ENCODE measurements at places on chromosomes 1 and 21.

DNA sequence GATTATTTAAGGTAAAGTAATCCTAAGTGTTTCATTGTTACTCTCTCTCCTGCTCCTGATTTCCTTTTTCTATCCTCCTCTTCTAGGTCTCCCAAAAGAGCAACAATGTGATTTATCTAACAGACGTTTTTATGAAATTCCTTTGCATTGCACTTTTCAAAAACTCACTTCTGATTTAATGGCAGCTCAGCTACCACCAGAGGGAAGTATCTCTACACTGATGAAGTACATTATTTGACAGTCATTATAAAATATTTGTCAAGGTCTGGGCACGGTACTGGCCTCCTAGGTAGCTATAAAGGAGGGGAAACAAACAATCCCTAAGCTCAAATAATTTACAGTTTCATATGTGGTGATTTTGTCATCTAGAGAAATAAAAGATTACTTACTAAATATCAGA, 15.6 kb downstream of the TMPRSS15 start:
- no peak for DNase-seq

DNA sequence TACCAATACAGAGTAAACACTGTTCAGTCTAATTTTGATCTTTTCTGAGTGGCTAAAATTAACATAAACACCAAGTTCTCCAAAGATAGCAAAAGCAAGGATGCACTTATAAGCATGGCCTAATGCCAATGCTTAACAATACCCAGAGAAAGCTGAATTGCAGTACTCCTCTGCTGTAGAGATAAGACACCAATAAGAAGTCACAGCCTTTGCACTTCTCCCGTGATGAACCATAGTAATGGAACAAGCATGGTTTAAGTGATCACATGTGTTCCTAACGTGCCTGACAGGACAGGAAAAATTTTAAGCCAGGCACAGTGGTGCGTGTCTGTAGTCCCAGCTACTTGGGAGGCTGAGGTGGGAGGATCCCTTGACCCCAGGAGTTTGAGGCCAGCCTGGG, 5.6 kb downstream of the PRDX1 start:
- no peak for DNase-seq

- no peak for DNase-seq
Observed at GRCh38 chr21:33302796-33303195, 22.0 kb upstream of the IFNAR1 start.

GRCh38 chr1:176174108-176174507, 33.0 kb downstream of the COP1 start:
- peak; percentile 16 for DNase-seq

DNA sequence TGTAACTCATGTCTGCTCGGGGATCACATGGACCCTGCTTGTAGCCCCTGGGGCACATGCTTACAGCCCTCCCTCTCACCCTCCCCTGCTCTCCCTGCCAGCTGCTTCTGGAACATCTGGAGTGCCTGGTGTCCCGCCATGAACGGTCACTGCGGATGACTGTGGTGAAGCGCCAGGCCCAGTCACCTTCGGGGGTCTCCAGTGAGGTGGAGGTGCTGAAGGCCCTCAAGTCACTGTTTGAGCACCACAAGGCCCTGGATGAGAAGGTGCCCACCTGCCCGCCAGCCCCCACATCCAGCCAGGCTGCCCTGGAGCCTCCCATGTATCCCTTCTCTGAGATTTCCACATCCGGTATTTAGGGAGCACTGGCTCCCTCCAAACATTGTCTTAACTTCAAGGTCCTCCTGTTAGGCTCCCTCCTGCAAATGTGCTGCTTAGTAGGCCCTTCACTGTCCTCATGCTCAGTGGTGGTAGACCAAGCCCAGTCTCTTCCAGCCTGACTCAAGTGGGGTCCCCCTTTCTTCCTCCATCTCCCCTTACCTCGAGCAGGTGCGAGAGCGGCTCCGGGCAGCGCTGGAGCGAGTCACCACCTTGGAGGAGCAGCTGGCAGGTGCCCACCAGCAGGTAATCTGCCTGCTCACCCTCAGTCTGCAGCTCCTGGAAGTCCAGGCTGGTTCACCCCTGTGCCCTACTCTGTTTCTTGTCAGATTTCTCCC, 17.7 kb downstream of the PPFIA4 start:
- no peak for DNase-seq

GRCh38 chr1:248839168-248839555, 1.1 kb downstream of the ZNF672 start:
- DNase-seq = no peak

DNA sequence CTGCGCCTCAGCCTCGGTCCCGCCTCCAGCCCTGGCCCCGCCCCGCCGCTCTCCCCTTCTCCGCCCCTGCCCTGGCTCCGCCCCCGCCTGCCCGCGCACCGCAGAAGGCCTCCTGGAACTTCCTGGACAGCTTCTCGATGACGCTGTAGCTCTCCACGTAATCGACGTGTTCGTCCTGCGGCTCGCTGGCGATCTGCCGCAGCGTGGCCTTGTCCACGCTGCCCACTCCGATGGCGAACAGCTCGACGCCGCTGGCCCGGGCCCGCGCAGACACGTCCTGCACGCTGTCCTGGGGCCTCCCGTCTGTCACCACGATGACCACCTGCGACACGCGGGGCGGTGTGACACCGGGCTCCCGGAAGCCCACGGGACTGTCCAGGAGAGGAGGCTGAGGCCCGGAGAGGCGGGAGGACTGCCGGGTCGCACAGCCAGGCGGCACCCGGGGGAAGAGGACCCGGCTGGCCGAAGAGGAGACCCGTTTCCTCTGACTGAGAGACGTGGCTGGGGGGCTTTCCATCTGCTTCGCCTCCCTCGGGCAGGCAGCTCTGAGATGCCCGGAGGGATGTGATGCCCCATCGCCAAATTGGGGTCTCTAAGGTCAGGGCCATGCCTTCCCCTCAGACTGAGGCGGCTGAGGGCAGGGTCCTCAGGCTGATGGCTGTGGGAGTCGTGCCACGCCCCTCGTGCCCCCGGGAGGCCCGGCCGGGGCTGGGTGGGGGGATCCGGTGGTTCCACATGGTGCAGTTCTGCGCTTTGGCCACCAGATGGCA, 4.6 kb downstream of the MATN1 start:
- peak; percentile 73 for DNase-seq

DNA sequence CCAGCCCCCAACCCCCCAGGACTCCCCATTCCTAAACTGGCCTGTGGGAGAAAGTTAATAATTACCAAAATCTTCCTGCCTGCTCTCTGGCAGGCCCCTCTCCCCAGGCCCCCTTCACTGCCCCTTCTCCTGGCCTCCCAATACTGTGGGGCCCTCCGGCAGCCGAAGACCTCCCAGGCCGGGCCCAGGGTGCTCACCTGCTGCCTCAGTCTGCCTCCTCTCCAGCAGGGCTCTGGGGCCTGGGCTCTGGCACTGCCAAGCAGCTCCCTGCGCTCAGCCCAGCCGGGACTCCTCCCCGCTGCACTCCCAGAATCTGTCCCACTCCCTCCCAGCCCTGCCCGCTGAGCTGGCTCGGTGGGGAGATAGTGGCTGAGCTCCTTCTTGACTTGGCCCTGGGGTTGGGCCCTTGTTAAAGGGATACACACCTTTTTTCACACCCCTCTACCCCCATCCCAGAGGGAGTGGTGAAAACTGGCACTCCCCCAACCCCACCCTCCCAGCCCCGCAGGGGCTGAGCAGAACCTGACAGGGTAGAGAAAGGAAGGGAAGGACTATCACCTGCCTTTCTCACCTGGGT, at the start of gene S100A16:
TSS of gene S100A16 (minus strand) at position 383 of the 577 bp plus-strand sequence. CDS start 4,986 bp downstream, outside the sequence.
- DNase-seq = no peak

GRCh38 chr1:28326984-28327383, 1.9 kb upstream of the MED18 start:
- DNase-seq = no peak

DNA sequence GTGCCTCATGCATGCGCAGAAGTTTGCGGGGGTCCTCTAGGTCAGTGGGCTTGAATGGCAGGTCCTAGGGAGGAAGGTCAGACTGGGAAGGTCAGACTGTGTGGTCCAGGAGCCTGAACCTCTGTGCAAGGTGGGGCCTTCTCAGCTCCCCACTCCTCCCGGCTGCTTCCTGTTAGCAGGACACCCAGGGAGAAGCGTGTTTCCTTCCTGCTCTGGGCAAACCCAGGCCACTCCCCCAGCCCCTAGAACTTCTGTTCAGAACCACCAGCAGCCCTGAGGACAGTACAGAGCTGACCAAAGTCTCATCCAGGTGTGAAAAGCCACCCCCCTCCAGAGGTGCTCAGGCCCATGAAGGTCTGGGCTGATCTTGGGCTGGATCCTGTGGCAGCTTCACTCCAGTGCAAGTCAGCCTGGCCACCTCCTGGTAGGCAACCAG, 29.9 kb downstream of the NAV1 start:
- no peak for DNase-seq

DNA sequence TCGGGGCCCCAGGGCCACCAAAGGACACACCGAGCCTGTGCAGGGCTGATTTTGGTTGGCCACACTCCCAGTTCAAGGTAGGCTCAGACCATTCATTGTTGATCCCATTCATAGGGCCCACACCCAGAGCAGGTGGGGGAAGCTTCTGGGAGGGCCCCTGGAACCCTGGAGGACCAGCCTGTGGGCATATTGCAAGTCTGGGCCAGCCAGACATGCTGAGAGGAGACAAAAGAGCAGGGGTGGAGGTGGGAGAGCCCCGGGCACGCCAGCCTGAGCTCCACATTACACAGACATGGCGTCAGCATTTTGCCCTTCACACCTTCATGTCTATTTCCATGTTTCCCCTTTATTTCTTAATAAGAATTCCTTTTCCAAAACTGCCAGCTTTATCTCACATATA, 25.7 kb downstream of the PMVK start:
- no peak for DNase-seq

- no peak for DNase-seq
Observed at GRCh38 chr1:36089393-36090121, 865 bp downstream of the ADPRS start.

DNA sequence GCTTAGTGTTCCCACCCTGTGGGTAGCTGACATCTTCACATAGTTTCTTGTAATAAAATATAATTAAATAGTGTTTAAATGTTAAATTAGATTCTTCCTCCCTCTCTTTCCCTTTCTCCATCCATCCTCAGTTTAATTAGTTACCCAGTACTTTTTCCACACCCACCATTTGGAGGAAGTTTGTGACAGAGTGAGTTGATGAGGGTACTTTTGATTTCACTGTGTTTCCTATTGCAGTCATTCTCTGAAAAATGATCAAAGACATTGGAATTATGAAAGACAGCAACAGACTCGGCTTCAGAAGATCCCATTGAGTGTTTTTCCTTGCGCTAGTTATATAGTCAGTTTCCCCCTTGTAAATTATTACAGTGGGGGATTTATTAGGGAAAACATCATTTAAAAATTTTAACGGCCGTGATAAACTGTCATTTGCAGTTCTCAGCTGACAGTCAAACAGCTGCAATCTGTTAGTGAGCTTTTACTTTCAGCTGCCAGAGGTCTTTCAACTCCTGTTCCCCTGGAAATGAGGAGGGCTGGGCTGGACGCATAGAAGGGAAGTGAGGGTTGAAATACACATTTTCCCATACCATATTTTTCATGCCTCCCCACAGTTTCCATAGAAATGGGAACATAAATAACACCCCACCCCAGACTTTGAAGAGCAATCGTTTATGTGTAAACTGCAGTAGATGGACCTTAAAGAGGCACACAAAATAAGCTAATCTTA, 61.3 kb upstream of the CACYBP start:
- DNase-seq = no peak

- DNase-seq = no peak
Observed at GRCh38 chr1:99535470-99536164, 110.3 kb upstream of the PALMD start.

- no peak for DNase-seq
Observed at GRCh38 chr1:113984710-113985109, 5.4 kb downstream of the OLFML3 start.

- no peak for DNase-seq
Observed at GRCh38 chr21:18026359-18026758, 207.2 kb upstream of the C21orf91 start.

DNA sequence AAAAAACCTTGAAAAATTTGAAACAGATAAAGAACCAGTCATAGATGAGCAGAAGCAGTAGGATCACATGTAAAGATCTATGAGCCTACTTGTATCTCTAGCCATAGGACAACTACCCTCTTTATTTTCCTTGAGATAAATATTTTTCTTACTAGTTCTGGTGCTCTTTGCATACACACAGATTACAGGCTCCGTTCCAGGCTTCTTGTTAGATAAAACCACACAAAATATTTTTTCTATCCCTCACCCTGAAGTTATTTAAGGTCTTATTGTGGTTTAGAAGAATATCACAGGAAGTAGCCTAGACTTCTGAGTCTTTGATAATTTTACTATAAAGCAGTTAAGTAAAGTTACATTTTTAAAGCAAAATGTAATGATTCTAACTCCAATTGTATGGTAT, 512.2 kb downstream of the NEGR1 start:
- DNase-seq = peak; percentile 41

DNA sequence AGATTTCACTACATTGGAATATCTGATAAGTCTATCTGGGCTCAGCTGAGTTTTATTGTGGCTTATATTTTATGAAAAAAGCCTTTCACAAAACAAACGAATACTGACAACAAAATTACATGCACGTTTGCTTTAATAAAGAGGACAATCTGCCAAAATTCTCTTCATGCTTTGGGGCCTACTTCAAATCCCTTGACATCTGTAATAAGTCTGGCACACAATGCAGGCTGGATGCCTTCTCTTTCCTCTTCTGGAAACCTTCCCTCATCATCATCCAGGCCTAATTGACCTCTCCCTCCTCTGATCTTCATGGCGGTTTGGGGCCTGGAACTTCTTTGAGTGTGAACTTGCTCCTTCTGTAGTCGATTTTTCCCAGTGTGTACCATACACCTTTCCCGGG, 70.3 kb downstream of the MAP10 start:
- DNase-seq = no peak

GRCh38 chr1:75732703-75733102, 8.2 kb downstream of the ACADM start:
- peak; percentile 23 for DNase-seq

DNA sequence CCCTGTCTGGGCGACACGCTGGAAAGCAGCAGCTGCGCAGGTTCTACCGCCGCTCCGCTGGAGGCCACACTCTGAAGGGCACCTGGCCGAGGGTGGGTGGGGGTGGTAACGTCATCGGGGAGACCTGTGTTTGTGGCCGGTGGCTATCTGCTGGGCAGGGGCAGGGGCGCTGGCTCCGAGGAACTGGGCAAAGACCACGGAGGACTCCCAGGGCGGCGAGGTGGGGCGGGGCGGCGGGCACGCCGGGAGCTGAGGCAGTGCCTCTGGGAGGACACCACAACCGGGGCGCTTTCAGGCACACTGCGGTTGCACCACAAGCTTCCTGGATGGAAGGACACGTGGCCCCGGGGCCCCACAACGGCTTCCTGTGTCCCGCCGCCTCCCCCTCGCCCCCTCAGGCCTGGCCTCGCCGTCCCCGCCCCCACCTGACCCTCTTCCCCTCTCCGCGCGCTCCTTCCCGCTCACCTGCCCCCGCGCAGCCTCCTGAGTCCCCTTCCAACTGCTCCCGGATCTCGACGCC, 3.3 kb upstream of the DENND2D start:
- DNase-seq = no peak

- no peak for DNase-seq
Observed at GRCh38 chr1:202058001-202058908, 47.9 kb downstream of the ELF3 start.

GRCh38 chr1:226482975-226483700, 65.4 kb upstream of the STUM start:
- DNase-seq = no peak
